Activated CD8-positive, alpha-beta T cell treated with anti-CD3 and anti-CD28 coated beads, Interleukin-2, amount 10 ng/mL, durations not matched to agents 7 days and 5 days (primary cell): ENCODE measurements at places on chromosomes 6 and 20.

GRCh38 chr6:25660512-25660911, 8.5 kb downstream of the SCGN start:
- no peaks in the 10 kb centered on the region for H3K36me3 ChIP-seq
- no peak for DNase-seq
- H3K4me3 ChIP-seq = no peak overlapping the region
- no peak overlapping the region for H3K27ac ChIP-seq
- H3K27me3 ChIP-seq = peaks cover 22% of the 10 kb centered on the region

DNA sequence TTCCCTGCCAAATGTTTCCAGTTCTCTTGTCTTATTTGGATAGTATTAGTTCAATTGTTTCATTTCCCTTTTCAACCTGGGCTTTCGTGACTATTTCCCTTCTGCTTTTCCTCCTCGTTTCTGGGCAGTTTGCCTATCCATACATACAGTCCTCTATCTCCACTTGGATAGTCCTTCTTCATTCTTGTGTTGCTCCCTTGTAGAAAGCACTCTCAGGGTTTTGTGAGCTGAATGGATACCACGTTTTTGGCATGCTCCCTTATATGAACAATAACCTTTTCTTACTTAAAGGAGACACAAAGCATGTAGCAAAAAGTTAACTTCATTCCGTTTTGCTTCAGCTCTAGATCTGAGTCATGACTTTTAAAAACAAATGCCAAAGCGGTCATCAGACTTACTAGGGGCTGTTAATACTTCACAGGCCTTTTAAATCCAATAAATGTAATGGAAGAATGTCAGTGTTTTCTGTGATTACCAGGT, 16.6 kb downstream of the CRYBG1 start:
- peaks cover 19% of the 10 kb centered on the region for H3K4me1 ChIP-seq
- H3K4me3 ChIP-seq = no peak overlapping the region
- peaks cover 8% of the 10 kb centered on the region for H3K27me3 ChIP-seq
- H3K27ac ChIP-seq = no peak overlapping the region
- no peak for DNase-seq

- H3K27ac ChIP-seq = no peak overlapping the region
- peaks cover 17% of the 10 kb centered on the region for H3K27me3 ChIP-seq
- no peaks in the 10 kb centered on the region for H3K36me3 ChIP-seq
- H3K4me1 ChIP-seq = no peaks in the 10 kb centered on the region
Observed at GRCh38 chr6:105926318-105926717, 159.8 kb upstream of the PRDM1 start.

GRCh38 chr6:33993091-33993490, 152.8 kb downstream of the GRM4 start:
- no peaks in the 10 kb centered on the region for H3K4me1 ChIP-seq
- no peak overlapping the region for H3K27ac ChIP-seq
- no peak overlapping the region for H3K4me3 ChIP-seq
- no peak for DNase-seq

- DNase-seq = no peak
- no peaks in the 10 kb centered on the region for H3K36me3 ChIP-seq
- H3K4me3 ChIP-seq = no peak overlapping the region
- H3K27me3 ChIP-seq = peaks cover 10% of the 10 kb centered on the region
Observed at GRCh38 chr20:44126445-44126844, 60.5 kb downstream of the JPH2 start.

GRCh38 chr6:126926926-126927325, 191.5 kb upstream of the RSPO3 start:
- H3K4me1 ChIP-seq = no peaks in the 10 kb centered on the region
- no peaks in the 10 kb centered on the region for H3K36me3 ChIP-seq
- no peaks in the 10 kb centered on the region for H3K27me3 ChIP-seq
- H3K27ac ChIP-seq = no peak overlapping the region

GRCh38 chr6:168124921-168125320, 45.9 kb upstream of the FRMD1 start:
- no peak overlapping the region for H3K27ac ChIP-seq
- no peak overlapping the region for H3K4me3 ChIP-seq
- no peaks in the 10 kb centered on the region for H3K27me3 ChIP-seq
- no peaks in the 10 kb centered on the region for H3K4me1 ChIP-seq

GRCh38 chr6:112281821-112282615, 27.7 kb upstream of the LAMA4 start:
- no peak overlapping the region for H3K27ac ChIP-seq
- peaks cover 18% of the 10 kb centered on the region for H3K4me1 ChIP-seq
- no peak for DNase-seq
- no peaks in the 10 kb centered on the region for H3K36me3 ChIP-seq

- peaks cover 6% of the 10 kb centered on the region for H3K36me3 ChIP-seq
- no peaks in the 10 kb centered on the region for H3K27me3 ChIP-seq
- peak overlapping the region; percentile 51 for H3K27ac ChIP-seq
- H3K4me1 ChIP-seq = peaks cover 25% of the 10 kb centered on the region
- DNase-seq = no peak
Observed at GRCh38 chr6:110185879-110186278, 5.7 kb downstream of the CDC40 start.

- H3K4me1 ChIP-seq = no peaks in the 10 kb centered on the region
- no peak overlapping the region for H3K27ac ChIP-seq
- H3K36me3 ChIP-seq = no peaks in the 10 kb centered on the region
- H3K4me3 ChIP-seq = no peak overlapping the region
- DNase-seq = no peak
- H3K27me3 ChIP-seq = no peaks in the 10 kb centered on the region
Observed at GRCh38 chr20:53276143-53276542, 304.0 kb downstream of the TSHZ2 start.

GRCh38 chr6:16006681-16007080, 122.2 kb upstream of the MYLIP start:
- no peak overlapping the region for H3K4me3 ChIP-seq
- H3K4me1 ChIP-seq = no peaks in the 10 kb centered on the region
- H3K36me3 ChIP-seq = no peaks in the 10 kb centered on the region
- no peak overlapping the region for H3K27ac ChIP-seq

DNA sequence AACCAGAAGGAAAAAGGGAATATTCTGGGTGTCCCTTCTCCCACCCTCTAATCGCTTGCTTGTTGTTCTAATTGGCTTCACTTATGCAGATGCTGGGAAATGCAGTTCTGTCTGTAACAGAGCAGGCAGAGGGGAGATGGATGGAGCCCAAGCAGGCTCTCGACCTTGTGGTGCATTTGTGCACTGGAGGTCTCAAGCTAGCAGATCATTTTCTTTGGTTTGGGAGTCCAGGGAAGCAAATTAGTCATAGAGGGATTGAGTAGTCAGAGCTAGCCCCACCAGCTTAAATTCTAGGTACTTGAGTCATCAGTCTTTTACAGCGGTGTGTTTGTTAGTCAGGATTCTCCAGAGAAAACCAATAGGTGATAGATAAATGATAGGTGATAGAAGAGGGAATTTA, 234.7 kb upstream of the ECI2 start:
- DNase-seq = no peak
- H3K27me3 ChIP-seq = peaks cover 8% of the 10 kb centered on the region
- no peak overlapping the region for H3K4me3 ChIP-seq
- H3K36me3 ChIP-seq = no peaks in the 10 kb centered on the region
- H3K27ac ChIP-seq = no peak overlapping the region

- no peaks in the 10 kb centered on the region for H3K36me3 ChIP-seq
- H3K27ac ChIP-seq = no peak overlapping the region
- peaks cover 11% of the 10 kb centered on the region for H3K4me1 ChIP-seq
- peaks cover 22% of the 10 kb centered on the region for H3K27me3 ChIP-seq
Observed at GRCh38 chr6:6494677-6495076, 93.8 kb upstream of the LY86 start.

DNA sequence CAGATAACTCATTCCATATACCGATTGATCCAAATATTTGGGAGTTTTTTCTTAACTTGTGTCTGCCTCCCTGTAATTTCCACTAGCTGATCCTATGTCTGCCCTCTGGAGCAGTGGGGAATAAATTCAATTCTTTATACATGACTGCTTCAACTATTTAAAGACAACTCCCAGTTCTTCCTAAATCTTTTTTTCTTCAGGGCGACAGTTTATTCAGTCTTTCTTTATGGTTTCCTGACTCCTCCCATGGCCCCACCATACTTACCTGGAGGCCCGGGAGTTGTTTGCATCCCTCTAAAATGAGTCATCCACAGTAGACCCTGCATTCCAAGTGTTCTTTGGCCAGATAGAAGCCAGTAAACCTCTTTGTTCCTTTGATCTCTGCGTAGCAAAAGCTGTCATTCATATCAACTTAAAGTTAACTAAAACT, 73.6 kb downstream of the LCA5 start:
- H3K36me3 ChIP-seq = no peaks in the 10 kb centered on the region
- no peaks in the 10 kb centered on the region for H3K27me3 ChIP-seq
- no peaks in the 10 kb centered on the region for H3K4me1 ChIP-seq
- DNase-seq = no peak
- H3K4me3 ChIP-seq = no peak overlapping the region

DNA sequence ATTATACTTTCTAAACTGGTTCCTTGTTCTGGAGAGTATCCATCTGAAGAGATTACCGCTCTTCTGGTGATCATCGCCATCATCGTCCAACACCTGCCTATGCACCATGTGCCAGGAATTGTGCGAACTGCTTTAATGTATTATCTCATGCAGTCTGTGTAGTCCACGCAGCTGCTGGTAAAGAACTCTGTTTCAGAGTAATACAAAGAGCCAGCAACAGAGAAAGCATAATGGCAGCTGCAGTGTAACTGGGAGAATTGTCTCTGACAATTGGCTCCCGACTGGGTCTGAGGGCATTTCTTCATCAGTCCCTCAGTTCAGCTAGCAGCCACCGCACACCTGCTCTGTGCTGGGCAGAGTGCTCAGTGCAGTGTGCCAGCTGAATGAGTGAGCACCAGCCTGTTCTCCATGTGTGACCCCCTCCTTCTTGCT, 383.4 kb downstream of the GRIK2 start:
- no peaks in the 10 kb centered on the region for H3K27me3 ChIP-seq
- no peaks in the 10 kb centered on the region for H3K4me1 ChIP-seq
- H3K4me3 ChIP-seq = no peak overlapping the region
- H3K27ac ChIP-seq = no peak overlapping the region
- no peak for DNase-seq

DNA sequence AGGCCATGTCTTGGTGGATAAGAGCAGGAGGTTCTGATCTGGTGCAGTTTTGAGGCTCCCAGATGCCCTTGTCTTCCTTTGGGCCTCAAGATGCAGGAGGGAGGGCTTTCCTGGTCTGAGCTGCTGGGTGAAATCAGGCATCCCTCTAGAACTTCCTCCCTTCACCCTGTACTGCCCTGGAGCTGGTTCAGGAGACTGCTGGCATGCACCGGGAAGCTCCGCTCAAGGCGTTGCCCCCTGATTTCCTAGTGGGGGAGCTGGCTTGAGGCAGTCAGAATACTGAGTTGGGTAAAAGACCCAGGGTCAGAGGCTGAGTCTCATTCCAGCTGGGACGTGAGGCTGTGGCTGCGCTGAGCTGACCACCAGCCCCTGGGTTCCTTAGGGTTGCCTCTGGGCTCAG, 12.0 kb downstream of the PHACTR3 start:
- H3K36me3 ChIP-seq = no peaks in the 10 kb centered on the region
- H3K4me3 ChIP-seq = no peak overlapping the region
- H3K27me3 ChIP-seq = peaks cover 9% of the 10 kb centered on the region
- DNase-seq = no peak
- no peak overlapping the region for H3K27ac ChIP-seq

DNA sequence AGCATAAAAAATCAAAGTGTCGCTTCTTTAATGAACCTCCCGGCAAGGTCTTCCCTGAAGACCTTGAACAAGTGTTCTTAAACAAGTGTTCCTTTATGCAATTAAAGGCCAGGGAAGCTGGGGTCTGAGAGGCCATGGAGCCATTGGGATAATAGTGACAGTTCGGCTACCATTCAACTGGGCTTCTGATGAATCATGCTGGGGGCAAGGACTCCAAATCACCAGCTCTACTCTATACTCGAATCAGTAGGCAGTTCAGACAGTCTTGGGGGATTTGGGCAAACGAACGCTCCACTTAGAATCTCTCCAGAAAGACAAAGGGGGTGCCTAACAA, 34.7 kb upstream of the EZR start:
- H3K27ac ChIP-seq = no peak overlapping the region
- H3K36me3 ChIP-seq = no peaks in the 10 kb centered on the region
- H3K4me1 ChIP-seq = peaks cover 27% of the 10 kb centered on the region
- no peak for DNase-seq
- H3K27me3 ChIP-seq = no peaks in the 10 kb centered on the region
- no peak overlapping the region for H3K4me3 ChIP-seq

DNA sequence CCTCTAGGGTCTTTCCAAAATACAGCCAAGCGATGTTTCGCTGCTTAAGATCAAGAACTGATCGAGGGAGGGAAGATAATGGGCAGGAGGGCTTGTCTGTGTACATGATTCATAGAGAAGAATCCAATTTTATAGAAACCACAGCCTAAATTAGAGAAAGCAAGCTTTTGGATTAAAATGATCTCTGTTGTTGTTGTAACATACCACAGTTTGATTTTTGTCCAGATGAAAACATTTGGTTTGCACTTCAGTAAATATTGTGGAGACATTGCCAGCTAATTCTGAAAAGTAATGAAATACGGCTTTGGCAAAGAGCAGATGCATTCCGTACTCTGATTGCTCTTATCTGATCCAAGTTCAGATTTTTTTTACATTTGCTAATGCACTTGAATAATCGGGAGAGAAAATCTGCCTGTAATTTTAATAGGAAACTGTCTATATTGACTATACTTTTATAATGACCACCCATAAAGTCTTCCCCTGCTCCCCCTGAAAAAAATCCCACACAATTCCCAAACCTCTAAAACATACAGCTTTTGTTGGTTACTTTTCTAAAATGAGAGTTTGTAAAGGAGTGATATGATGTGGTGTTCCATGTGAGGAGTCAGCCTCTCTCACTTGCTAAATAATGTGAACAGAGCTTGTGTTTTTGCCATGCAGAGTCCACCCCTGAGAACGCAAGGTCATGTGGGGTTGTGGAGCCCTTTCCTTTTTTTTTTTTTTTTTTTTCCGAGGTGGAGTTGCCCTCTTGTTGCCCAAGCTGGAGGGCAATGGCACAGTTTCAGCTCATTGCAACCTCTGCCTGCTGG, 199.9 kb downstream of the DTNBP1 start:
- no peak overlapping the region for H3K4me3 ChIP-seq
- peaks cover 21% of the 10 kb centered on the region for H3K36me3 ChIP-seq
- H3K27ac ChIP-seq = no peak overlapping the region
- no peak for DNase-seq
- H3K4me1 ChIP-seq = peaks cover 37% of the 10 kb centered on the region
- H3K27me3 ChIP-seq = no peaks in the 10 kb centered on the region

GRCh38 chr6:166430269-166430668, 47.5 kb upstream of the MPC1 start:
- no peak overlapping the region for H3K27ac ChIP-seq
- no peak for DNase-seq

- no peak overlapping the region for H3K4me3 ChIP-seq
- H3K27ac ChIP-seq = no peak overlapping the region
- DNase-seq = no peak
- H3K4me1 ChIP-seq = peaks cover 2% of the 10 kb centered on the region
Observed at GRCh38 chr6:37531026-37531425, 31.3 kb upstream of the CCDC167 start.

DNA sequence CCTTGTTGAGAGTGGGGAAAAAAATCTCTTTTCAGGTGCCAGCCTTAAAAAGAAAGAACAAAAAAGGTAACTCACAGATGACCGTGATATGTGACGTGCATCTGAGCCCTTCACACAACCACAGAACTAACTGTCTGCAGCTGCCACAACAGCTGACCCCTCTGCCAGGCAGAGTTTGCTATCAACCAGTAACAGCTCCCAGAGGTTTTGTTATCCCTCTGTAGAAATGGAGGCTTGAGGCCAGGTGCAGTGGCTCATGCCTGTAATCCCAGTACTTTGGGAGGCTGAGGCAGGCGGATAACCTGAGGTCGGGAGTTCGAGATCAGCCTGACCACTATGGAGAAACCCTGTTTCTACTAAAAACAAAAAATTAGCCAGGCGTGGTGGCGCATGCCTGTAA, 42.8 kb downstream of the SLC52A3 start:
- H3K27ac ChIP-seq = no peak overlapping the region
- no peak overlapping the region for H3K4me3 ChIP-seq
- peaks cover 40% of the 10 kb centered on the region for H3K27me3 ChIP-seq
- no peak for DNase-seq
- H3K4me1 ChIP-seq = peaks cover 2% of the 10 kb centered on the region
- no peaks in the 10 kb centered on the region for H3K36me3 ChIP-seq
